ENCODE measurements at places on chromosomes 2 and 18. TPM values are rescaled to one million over a fixed set of nuclear protein-coding genes. Genes with fewer than 3 reads are reported as not detected.
A peak's percentile ranks its signal among the peaks of the same experiment; 100 is the strongest.

DNA sequence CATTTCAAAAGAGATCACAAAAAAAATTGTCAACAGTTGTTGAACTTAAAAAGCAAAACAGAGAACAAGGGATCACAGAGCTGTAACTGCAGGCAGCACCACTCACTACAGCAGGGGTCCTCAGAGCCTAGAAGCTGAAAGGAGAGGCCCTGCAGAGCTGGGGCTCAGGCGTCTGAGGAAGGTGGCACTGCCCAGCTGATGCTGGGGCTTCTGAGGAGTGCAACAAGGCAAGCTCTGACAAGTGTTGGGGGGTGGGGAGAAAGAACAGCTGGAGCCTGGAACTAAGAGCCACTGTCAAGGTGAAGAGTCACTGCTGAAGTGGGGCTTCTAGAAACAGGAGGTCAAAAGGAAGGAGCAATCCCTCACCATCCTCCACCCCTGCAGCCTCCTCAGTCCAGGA is 46.2 kb downstream of the FTCDNL1 start:
- DNase-seq, result no peak

GRCh38 chr2:121019756-121020155 is 265.2 kb downstream of the TFCP2L1 start:
- no peak for DNase-seq

- no peak for DNase-seq
Observed at GRCh38 chr2:224837558-224837957, 121.4 kb upstream of the CCDC195 start.

GRCh38 chr2:42191285-42192009 is 22.3 kb downstream of the EML4 start:
- DNase-seq, result no peak

Gene ERFE
- polyA plus RNA-seq, result 4.9 TPM

GRCh38 chr2:63571291-63571690 is 17.0 kb downstream of the WDPCP start:
- no peak for DNase-seq

DNA sequence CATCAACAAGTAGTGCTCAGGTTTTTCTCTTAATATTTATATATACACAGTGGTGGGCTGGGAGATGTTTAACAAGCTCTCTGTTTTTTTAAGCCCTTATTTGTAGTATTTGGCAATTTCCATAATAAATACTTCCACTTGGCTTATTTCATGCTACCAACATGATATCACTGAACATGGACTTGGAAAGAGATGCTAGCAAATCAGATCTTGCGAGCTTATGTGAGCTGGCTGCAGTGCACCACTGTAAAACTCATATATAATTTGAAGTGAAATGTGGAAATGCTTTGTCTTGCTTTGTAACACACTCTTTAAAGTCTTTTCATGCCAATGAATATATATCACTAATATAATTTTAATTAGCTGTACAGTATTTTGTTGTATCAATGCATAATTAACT is 155.7 kb downstream of the ALK start:
- no peak for DNase-seq

- DNase-seq, result no peak
Observed at GRCh38 chr18:45670281-45670962, 53.6 kb upstream of the SLC14A1 start.

GRCh38 chr2:219042750-219043149 is 1.4 kb upstream of the CFAP65 start:
- DNase-seq, result no peak

Gene NEMP2
- polyA plus RNA-seq, result 11.9 TPM

- DNase-seq, result peak; percentile 56
Observed at GRCh38 chr18:13302040-13302439, 83.5 kb downstream of the LDLRAD4 start.

- no peak for DNase-seq
Observed at GRCh38 chr2:26807788-26808460, 22.1 kb downstream of the CENPA start.

GRCh38 chr2:205177546-205177945 is 504.8 kb upstream of the NRP2 start:
- no peak for DNase-seq

DNA sequence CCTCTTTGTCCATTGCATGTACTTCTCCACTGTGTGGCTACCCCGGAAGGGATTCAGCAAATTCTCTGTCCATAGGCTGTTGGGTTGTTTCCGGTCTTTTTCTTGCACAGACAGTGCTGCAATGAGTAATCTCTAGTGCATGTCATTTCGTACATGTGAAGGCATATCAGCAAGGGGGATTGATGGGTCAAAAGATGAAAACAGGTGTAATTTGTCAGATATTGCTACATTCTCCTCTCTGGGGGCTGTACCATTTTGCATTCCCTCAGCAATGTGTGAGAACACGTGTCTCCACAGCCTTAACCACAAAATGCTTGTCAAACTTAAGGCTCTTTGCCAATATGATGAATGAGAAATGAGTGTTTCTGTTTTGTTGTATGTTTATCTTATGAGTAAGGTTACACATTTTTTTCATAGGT is 60.5 kb downstream of the KLHL29 start:
- no peak for DNase-seq

- DNase-seq, result no peak
Observed at GRCh38 chr2:236568068-236568921, 1.3 kb upstream of the ACKR3 start.

DNA sequence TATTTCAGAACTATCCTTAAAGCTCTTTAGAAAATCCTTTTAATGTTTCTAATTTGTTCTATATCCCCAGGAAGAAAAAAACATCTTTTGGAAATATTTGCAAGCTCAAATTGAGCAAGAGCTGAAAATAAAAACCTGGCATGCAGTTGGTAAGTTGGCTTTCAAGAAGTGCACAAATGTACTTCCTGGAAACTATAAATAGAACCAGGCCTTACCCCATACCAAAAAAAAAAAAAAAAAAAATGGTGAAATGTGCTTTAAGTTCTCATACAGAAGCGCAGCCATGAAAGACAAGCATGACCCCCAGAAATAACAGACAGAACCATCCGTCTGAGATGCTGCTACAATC is 178.5 kb downstream of the HDAC4 start:
- DNase-seq, result no peak

GRCh38 chr2:233855345-233855744 is 1.0 kb upstream of the HJURP start:
- no peak for DNase-seq

DNA sequence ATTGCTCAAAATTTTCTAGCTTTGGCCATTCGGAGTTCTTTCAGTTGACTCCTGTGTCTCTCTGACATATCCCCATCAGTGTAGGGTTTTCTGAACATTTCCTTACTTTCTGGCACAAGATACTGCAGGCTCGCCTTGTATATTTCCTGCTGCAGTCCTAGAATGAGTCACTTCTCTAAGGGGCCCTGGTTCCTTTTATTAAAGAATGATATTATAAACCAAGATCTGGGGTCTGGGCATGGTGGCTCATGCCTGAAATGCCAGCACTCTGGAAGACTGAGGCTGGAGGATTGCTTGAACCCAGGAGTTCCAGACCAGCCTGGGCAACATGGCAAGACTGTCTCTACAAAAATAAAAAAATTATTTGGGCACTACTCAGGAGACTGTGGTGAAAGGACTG is 3.0 kb upstream of the RPL37A start:
- DNase-seq, result no peak

DNA sequence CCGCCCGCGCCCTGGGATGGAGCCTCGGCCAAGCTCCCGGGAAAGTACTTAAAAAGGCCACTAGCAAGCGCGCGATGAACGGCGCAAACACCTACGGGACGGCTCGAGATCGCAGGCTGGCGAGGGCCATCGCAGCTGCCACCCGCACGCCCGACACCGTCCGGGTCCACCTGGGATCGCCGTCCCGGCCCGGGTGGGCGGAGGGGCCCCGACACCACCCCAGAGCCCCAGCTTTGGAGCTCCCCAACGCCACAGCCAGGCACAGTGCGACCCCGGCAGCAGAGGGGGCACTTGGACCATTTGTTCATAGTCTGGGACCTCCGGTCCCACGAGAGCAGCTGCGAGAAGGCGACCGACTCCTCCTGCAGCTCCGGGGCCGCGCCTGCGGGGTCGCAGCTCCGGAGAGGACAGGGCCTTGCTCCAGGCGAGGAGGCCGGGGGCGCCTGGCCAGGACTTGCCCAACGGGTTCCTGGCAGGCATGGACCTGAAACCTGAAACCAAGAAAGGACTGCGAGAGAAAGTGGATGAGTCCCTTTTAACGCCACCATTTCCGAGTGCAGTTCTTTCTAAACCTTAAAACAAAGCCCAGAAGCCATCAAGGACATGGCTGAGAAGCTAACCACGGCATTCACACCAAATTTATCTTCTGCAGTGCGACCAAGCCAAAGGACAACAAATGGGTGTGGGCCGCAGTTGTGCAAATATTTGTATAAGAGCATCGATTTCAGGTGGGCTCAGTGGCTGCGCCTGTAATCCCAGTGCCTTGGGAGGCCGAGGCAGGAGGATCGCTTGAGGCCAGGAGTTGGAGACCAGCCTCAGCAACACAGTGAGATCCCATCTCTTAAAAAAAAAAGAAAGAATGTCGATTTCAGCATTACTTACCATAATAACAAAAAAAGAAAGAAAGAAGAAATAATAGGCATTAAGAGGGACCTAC is 54.0 kb upstream of the IMP4 start:
- no peak for DNase-seq

- no peak for DNase-seq
Observed at GRCh38 chr18:52319424-52319983, 20.5 kb upstream of the DCC start.

DNA sequence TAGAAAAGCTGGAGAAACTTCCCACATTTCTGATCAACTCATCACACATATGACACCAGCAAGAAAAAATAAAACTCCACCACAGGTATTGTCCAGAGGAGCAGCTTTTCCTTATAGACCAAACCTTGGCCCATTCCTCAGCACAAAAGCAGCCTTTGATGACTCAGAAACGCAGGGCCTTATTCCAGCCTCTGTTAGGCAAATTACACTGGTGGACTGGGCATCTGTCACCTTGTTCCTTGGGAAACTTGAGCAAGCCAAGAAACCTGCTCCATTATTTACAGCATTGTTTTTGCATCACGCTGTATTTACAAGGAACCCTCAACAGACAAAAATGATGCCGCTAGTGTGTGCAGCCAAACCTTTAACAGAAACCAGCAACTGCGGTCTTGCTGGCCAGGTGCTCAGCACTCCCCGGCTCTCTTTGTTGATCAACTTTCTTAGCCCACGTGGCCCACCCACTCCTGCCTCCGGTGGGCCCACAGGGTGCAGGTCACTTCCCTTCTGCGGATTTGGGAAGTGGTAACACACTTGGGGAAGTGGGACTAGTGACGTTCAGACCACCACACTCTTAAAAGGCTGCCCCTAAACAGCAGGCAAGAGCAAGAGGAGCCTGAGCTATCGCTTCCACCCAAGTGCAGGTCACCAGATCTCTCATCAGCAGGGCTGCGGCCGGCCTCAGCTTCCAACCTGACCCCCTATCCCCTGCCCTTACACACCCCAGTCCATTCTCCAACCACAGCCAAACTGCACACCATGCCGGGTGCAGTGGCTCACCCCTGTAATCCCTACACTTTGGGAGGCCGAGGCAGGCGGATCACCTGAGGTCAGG is 1.5 kb downstream of the AP1S3 start:
- no peak for DNase-seq

Gene PHOSPHO2
- 10.3 TPM for polyA plus RNA-seq

Gene TAF4B
- polyA plus RNA-seq, result 6.0 TPM

- no peak for DNase-seq
Observed at GRCh38 chr2:143132355-143132754, 3.1 kb downstream of the ARHGAP15 start.

Gene DRC1
- polyA plus RNA-seq, result 3.1 TPM

Gene ABCG5
- 0.44 TPM for polyA plus RNA-seq

Gene DTNA
- 21.3 TPM for polyA plus RNA-seq

DNA sequence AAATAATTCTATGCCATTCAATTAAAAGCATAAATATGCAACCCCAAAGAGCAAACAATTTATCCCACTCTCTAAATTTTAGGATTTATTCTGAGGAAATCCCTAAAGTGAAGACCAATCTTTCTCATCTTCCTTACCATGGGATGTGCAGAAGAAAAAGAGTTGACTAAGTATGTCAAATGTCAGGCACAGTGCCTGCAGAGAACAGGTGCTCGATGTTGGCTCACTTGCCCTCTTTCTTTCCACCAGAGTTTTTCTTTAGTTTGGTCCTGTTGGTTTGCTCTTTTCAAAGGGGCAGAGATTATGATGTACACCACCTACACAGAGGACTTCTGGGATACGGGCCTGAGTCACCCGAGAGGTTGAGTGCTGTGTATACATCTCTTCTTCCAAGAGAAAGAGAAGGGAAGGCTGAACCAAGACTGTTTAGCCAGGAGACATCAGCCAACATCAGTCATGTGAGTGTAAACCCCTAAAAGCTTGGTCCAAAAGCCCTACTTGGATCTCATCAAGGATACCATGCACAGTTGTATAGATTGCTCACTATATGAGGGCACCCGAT is 51.7 kb downstream of the SUMO1 start:
- DNase-seq, result no peak

Gene DYNAP
- polyA plus RNA-seq, result not detected

DNA sequence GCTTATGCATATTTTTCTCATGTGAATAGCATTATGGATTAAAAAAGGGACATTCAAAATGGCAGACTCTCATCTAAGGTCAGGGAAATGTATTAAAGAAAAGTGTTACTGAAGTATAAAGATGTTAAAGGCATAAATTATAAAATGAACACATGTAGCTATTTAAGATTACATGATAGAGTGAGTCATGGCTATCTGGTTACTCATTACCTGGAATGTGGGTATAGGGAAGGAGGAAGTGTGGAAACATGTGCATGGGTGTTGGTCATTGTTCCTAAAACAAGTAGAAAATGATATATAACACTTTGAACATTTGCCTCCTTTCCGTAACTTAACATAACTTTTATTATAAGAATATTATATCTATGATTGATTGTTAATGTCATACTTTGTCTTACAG is 66.4 kb downstream of the MYO1B start:
- no peak for DNase-seq

GRCh38 chr2:150520887-150521664 is 33.6 kb upstream of the RND3 start:
- no peak for DNase-seq

- no peak for DNase-seq
Observed at GRCh38 chr2:237692601-237693290, 65.4 kb downstream of the LRRFIP1 start.

DNA sequence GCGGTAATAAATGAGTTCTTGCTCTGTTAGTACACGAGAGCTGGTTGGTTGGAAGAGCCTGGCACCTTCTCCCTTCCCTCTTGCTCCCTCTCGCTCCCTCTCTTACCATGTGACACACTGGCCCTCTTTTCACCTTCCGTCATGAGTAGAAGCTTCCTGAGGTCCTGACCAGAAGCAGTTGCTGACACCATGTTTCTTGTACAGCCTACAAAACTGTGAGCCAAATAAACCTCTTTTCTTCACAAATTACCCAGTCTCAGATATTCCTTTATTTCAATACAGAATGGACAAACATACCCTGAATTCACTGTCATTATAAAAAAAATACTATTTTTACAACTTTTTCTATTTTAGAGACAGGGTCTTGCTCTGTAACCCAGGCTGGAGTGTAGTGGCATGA is 40.7 kb downstream of the EMILIN2 start:
- DNase-seq, result no peak

Gene NHEJ1
- 19.5 TPM for polyA plus RNA-seq

- DNase-seq, result no peak
Observed at GRCh38 chr2:3604207-3604877, 9.4 kb downstream of the COLEC11 start.

Gene CNTNAP5
- polyA plus RNA-seq, result 0.32 TPM

Measured in left renal cortex interstitium (tissue), 4 donors.